Activated T-helper 1 cell treated with anti-CD3 and anti-CD28 coated beads, Interleukin-2, amount 50 U/mL, for 16 hours (primary cell): ENCODE measurements at places on chromosomes 4 and X.

GRCh38 chrX:10685923-10686595 lies 65.7 kb upstream of the MID1 start:
- DNase-seq = no peak

DNA sequence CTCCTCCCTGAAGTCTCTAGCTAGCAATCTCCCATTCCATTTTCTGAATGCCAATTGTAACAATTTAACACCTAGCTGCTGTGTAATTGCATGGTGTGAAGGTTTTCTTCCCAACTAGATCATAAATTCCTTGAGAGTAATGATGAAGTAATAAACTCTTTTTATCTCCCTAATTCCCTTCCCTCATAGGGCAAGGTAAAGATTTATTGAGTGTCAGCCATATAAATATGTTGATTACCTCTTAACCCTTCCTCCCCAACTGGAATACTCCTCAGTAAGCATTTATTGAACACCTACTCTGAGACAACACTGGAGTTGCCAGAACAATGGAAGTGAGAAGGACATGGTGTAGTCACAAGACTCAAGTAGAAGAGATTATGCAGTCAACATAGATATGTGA lies 112.7 kb downstream of the CLCN5 start:
- no peak for DNase-seq

GRCh38 chr4:102761296-102761701 lies 531 bp upstream of the MANBA start:
- DNase-seq = no peak

- DNase-seq = no peak
Measured at GRCh38 chrX:49838374-49838773, 9.3 kb downstream of the PAGE4 start.

DNA sequence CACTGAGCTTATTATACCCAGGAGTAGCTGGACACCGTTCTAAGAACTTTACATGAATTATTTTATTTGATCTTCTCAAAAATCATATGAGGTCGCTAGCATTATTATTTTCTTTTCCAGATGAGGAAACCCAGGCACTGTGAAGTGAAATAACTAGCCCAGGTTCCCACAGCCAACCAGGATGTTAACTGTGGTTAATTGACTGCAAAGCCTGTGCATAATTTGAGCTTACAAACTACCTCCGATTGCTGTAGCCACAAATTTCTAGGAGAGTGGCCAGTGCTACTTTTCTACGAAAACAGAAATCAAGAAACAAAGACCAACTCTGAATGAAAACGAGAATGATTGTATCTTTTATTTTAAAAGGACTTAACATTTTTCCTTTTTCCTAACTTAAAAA lies 27.2 kb downstream of the SPRY1 start:
- DNase-seq = no peak
